ENCODE measurements at places on chromosomes 4 and X.
A peak's percentile ranks its signal among the peaks of the same experiment; 100 is the strongest.

- DNase-seq: no peak
Observed at GRCh38 chr4:104596189-104596588, 101.5 kb upstream of the CXXC4 start.

DNA sequence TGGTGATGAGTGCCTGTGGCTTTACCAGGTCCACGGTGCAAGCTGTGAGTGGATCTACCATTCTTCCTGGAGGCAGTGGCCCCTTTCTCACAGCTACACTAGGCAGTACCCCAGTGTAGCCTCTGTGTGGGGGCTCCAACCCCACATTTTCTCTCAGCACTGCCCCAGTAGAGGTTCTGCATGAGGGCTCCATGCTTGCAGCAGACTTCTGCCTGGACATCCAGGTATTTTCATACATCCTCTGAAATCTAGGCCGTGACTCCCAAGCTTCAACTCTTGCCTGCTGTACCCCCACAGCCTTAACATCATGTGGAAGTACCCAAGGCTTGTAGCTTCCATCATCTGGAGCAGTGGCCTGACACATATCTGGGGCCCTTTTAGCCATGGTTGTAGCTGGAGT lies 90.1 kb downstream of the SH3BGRL start:
- DNase-seq: no peak

DNA sequence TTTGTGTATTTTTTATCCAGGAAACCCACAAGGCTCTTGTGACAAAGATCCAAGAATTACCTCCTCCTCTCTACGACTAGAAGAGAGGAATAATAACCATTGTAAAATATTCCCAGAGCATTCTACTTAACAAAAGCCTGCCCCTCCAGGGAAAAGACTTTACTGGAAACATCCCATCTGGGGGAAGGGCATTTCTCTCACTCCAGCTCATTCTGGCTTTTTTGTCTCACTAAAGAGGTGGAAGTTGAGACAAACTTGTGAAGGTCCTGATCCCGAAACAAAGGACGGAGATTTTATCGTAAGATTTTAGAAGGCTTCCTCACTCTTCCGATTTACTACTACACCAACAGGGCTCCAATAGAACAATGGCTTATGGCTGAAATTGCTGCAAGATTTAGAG lies 692.0 kb upstream of the GRID2 start:
- DNase-seq: no peak

- DNase-seq: no peak
Observed at GRCh38 chrX:24553011-24553410, 87.9 kb downstream of the PDK3 start.

DNA sequence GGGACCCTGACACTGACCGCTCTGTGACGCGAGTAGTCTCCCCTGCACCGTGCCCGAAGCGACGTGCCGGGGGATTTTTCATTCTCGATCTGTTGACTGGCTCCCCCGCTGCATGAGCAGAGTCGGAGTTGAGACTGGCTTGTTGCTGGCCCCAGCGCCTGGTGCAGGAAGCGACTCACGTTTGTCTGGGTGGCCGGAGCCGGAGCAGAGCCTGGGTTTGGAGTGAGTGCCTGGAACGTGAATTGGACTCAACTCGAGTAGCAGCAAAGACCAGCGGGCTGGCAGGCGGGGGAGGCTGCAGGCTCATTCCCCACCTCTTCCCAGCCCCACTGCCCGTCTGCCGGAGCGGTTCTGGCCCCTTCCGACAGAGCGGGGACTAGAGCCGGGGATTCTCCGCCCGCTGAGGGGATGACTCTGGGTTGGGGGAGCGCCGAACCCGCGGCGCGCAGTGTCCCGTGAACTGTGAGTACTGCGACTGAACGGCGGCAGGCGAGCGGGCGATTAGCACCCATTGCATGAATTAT lies 554 bp downstream of the PCDH7 start:
- no peak for DNase-seq

DNA sequence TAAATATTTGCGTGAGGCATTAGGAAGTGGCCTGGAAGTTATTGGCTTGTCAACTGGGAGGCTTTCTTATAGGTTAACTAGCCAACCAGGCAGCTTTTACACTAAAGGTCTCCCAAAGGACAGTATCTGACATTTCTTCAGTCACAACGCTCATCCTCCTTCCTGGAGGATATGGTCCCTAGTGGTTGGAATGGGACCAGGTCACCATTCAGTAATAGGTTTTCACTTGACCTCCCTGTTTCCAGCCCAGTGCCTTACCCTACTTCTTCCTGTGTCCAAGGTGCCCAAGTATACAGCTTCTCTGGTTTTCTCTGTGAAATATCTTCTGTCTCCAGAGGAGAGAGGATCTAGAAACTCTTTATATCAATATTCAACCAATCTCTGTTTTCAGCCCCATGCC lies 38.5 kb downstream of the RPS6KA3 start:
- DNase-seq: no peak

DNA sequence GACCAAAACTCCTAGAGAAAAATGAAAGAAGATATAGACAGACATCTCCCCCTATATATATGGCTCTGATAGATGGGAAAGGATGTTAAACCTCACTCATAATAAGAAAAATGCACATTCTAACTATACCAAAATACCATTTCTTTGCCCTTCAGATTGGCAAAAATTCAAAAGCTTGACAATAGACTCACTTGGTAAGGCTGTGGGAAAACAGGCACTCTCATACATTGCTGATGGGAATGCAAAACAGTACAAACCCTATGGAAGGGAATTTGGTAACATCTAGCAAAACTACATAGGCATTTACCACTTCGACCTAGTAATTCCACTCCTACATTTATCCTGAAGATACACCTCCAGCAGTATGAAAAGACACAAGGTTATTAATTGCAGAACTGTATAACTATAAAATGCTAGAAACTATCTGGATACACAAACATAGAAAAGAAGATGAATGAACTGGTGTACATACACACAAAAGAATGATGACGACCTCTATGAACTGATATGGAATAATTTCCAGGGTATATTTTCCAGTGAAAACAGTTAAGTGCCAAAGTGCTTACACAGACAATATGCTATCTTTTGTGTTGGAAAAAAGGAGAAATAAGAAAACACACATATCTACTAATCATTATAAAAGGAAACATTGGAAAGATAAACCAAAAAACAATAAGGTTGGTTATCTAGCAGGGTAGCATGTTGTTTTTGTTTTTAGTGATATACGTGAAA lies 48.5 kb downstream of the WDFY3 start:
- DNase-seq: no peak

DNA sequence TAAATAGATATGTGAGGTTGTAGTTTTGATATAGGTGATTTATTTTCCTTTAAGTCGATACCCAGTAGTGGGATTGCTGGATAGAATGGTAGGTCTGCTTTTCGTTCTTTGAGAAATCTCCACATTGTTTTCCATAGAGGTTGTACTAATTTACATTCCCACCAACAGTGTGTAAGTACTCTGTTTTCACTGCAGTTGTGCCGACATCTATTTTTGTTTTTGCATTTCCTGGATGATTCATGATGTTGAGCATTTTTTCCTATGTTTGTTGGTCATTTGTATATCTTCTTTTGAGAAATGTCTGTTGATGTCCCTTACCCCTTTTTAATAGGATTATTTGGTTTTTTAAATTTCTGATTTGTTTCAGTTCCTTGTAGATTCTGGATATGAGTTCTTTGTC lies 120.7 kb downstream of the NAA11 start:
- no peak for DNase-seq

- no peak for DNase-seq
Observed at GRCh38 chrX:26651755-26652154, 435.8 kb downstream of the MAGEB5 start.

GRCh38 chr4:61068745-61069144 lies 131.4 kb upstream of the ADGRL3 start:
- no peak for DNase-seq

DNA sequence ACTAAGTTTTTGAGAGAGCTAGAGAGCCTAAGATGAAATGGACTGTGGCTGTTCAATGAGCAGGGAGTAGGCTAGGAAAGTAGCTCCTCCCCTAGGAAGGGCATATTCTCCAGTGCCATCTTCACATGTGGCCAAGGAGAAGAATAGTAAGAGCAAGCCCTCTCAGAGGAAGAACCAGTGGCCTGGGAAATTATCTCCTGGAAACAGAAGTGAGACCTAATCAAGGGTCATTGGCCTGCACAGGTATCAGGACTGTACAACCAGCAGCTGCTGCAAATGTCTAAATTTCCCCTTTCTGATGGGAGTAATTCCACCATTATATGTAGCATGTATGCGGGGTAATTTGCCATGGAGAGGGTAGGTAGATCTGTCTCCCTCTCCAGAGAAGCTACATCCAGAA lies 334.8 kb upstream of the RASGEF1B start:
- no peak for DNase-seq

GRCh38 chr4:26931966-26932365 lies 71.3 kb downstream of the STIM2 start:
- DNase-seq: no peak

DNA sequence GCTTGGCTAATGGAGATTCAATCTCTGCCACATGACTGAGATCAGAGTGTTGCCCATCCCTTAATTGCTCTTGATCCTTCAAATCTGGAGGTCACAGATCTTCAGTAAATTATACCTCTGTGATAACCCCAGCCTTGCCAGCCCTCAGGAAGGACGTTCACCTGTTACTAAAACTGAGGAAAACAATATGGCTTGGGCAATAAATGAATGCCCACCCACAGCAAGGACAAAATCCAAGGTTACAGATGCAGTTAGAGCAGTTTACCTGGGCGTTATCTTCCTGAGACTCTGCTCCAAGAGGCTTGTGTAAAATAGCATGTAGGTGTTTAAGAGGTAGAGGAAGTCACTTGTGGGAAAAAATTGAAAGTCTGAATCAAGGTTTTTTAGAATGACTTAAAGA lies 69.3 kb upstream of the MAOA start:
- no peak for DNase-seq

DNA sequence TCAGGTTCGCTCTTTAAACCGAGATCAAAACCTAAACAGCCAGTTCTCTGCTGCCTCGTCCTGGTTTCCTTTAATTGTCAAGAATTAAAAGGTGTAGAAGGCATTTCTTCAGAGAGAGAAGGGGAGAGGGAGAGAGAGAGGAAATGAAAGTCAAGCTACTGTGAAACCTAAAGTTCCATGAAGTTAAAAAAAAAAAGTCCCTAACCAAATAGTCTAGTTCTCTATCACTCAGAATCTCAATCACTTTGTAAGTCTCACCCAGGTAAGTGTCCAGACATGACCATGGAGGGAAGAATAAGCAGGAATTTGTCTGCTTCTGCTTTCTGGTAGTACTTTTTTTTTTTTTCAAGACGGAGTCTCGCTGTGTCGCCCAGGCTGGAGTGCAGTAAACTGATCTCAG lies 18.8 kb upstream of the SMIM14 start:
- no peak for DNase-seq

DNA sequence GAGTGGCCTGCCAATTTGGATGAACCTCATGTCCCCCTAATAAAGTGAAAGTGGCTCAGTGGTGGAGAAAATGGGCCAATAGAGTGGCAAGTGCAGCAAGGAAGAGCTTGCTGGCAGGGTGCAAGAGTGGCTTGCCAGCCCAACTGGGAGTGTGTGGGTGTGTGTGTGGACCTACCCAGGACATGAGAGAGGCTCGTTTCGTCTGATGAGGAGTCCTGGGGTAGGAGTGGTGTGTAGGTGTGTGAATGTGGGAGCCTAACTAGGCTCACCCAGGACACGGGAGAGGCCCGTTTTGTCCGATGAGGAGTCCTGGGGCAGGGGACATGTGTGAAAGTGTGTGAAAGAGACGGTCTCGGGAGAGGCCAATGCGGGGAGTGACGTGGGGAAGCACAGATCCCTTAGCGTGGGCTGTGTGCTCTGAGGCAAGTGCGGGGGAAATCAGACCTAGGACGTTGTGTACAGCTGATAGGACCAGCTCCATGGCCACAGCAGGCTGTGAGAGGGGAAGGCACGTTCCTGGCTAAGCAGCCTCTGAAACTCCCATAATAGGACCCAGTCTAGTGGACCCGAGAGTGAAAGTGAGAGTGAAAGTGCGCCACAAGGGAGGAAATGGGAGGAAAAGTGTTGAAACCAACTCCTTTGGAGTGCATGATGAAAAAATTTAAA lies 5.3 kb downstream of the GAGE10 start:
- DNase-seq: peak; percentile 7

DNA sequence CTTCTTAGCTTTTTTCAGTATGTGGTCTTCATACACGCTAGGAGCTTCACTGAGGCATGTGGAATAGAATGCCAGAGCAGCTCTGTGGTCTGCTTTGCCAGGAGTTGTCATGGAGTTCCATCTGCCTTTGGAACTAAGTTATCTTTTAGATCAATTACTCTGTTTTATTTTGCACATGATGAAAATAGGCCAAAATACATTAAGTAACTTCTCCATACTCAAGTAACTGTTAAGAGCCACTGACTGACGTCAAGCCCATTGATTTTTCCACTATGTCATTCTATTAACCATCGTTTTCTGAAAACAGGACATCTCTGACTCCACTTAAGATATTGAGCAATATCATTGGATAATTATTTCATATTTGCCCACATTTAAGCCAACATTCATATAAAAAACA lies 415.1 kb upstream of the MAD2L1 start:
- DNase-seq: no peak

DNA sequence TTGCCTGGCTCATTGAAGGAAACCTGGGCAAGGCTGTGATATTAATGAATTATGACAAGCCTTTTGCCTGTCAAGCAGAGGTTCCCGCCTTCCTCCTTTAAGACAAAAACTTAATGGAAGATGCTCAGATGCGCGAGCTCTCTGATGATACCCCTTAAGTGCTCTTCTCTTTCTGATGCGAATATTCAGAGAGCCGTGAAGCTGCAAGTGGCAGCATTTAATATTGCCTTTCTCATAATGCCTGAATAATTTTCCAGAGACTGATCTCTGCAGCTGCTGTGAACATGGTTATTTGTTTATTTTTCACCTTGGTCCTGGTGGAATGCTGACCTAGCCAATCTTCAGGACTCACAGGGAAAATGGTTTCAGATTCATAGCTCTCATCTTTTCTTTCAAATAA lies 251.8 kb downstream of the TENM3 start:
- DNase-seq: no peak

GRCh38 chr4:173167758-173168395 lies 734 bp upstream of the GALNT7 start:
- DNase-seq: peak; percentile 19

DNA sequence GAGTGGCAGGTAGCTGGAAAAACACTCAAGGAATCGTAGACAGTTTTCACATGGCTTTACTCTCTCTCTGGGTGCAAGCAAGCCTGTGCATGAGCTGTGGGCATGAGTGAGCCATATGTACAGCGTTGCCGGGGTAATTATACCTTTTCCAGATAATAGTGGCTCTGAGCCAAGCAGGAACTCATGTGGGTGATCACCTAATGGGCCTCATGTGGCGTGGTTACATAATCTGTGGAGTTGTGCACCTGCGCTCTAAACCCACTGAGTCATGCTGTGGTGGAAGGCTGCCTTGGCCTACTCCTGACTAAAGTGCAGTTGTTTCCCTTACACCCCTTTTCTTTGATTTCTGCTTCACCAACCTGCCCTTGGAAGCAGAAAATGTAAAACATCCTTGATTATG lies 1564.5 kb upstream of the PCDH10 start:
- no peak for DNase-seq

GRCh38 chr4:38223782-38224236 lies 263.6 kb downstream of the PTTG2 start:
- no peak for DNase-seq

Measured in AG08395 (cell line).